ENCODE measurements at places on chromosomes 2 and 18. TPM values are rescaled to one million over a fixed set of nuclear protein-coding genes. Genes with fewer than 3 reads are reported as not detected.

Gene INHA
- total RNA-seq, result not detected

Gene TMEM37
- total RNA-seq, result not detected

Gene ZNF514
- 10.1 TPM for total RNA-seq

Gene NEU4
- not detected for total RNA-seq

Gene PRSS56
- not detected for total RNA-seq

Gene WNT10A
- total RNA-seq, result 1.1 TPM

Gene MRPS9
- 49.0 TPM for total RNA-seq

Gene HTR2B
- total RNA-seq, result not detected

Gene RTP5
- total RNA-seq, result 0.11 TPM

Gene SLC4A3
- 0.08 TPM for total RNA-seq

Gene ZNF892
- 3.4 TPM for total RNA-seq

Gene CDH19
- total RNA-seq, result not detected

Gene SCN3A
- total RNA-seq, result not detected

Gene DNAH6
- total RNA-seq, result 0.06 TPM

Gene VIT
- total RNA-seq, result not detected

Gene NT5C1B
- total RNA-seq, result not detected

Gene TLX2
- total RNA-seq, result 0.25 TPM

Gene RPL37A
- total RNA-seq, result 3,787 TPM

Gene PPP1R1C
- total RNA-seq, result not detected

Gene TMEM214
- 75.0 TPM for total RNA-seq

Gene CCDC121
- total RNA-seq, result not detected

Gene GALNT5
- total RNA-seq, result not detected

Gene RNF152
- total RNA-seq, result 0.21 TPM

Gene MAP3K19
- not detected for total RNA-seq

Gene KIF5C
- 24.3 TPM for total RNA-seq

Gene SUPT7L
- 31.0 TPM for total RNA-seq

Gene MARCHF7
- total RNA-seq, result 72.8 TPM

Gene REG3G
- not detected for total RNA-seq

Gene PLB1
- 0.73 TPM for total RNA-seq

Gene FBXO36
- total RNA-seq, result 0.82 TPM

Gene MORN2
- 13.9 TPM for total RNA-seq

Gene M1AP
- total RNA-seq, result not detected

Gene GKN1
- not detected for total RNA-seq

Gene EMILIN1
- 0.48 TPM for total RNA-seq

Gene SERPINB13
- not detected for total RNA-seq

Gene ANKRD62
- total RNA-seq, result not detected

Gene PUM2
- 118 TPM for total RNA-seq

Gene PSTPIP2
- total RNA-seq, result 33.9 TPM

Gene CMPK2
- 0.61 TPM for total RNA-seq

Gene C1QL2
- not detected for total RNA-seq

Gene CERKL
- total RNA-seq, result not detected

Gene GAREM2
- total RNA-seq, result 4.2 TPM

Gene CYTIP
- 247 TPM for total RNA-seq

Gene MERTK
- 0.65 TPM for total RNA-seq
